ENCODE measurements at places on chromosomes 11 and 22.

- no peak for DNase-seq
Observed at GRCh38 chr11:8608652-8609051, 14.6 kb upstream of the STK33 start.

GRCh38 chr11:73330569-73331093 is 22.6 kb downstream of the ARHGEF17 start:
- DNase-seq = no peak

GRCh38 chr22:31235081-31235480 is 23.0 kb downstream of the LIMK2 start:
- no peak for DNase-seq

- no peak for DNase-seq
Observed at GRCh38 chr11:112539741-112540140, 279.1 kb upstream of the PLET1 start.

GRCh38 chr11:27115051-27115650 is 74.5 kb downstream of the BBOX1 start:
- no peak for DNase-seq

GRCh38 chr11:61707574-61707973 is 27.4 kb downstream of the DAGLA start:
- DNase-seq = no peak

GRCh38 chr22:23218867-23219251 is 38.5 kb downstream of the BCR start:
- DNase-seq = peak; percentile 36

- DNase-seq = no peak
Observed at GRCh38 chr22:31682751-31683150, 20.7 kb upstream of the PISD start.
